ENCODE measurements at places on chromosomes 13 and 19. TPM values are rescaled to one million over a fixed set of nuclear protein-coding genes. Genes with fewer than 3 reads are reported as not detected.
A peak's percentile ranks its signal among the peaks of the same experiment; 100 is the strongest.

ZNF556 gene
- not detected for total RNA-seq

CALR gene
- 1,355 TPM for total RNA-seq

UPK1A gene
- not detected for total RNA-seq

DMKN gene
- not detected for total RNA-seq

LMTK3 gene
- not detected for total RNA-seq

CATSPERD gene
- total RNA-seq = not detected

CD33 gene
- not detected for total RNA-seq

ZIC5 gene
- total RNA-seq = not detected

ZNF99 gene
- total RNA-seq = not detected

WDR87 gene
- not detected for total RNA-seq

DNA sequence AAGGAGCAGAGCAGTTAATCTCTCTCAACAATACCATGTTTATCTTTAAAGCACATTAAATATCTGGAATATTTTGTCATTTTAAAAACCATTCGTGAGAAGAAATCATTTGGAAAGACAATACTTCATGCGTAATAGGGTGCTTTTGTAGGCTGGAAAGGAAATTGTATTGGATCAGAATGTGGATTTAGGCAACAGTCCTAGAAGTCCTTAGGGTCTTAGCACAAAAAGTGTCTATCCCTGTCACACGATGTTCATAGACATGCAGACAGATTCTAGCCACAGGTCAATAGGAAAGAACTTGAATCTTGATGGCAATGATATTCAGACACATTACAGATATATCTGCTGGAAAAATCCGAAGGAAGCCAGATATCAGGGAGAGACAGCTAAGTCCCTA lies 156.0 kb downstream of the KCTD12 start:
- peak; percentile 69 for DNase-seq

- DNase-seq = no peak
Observed at GRCh38 chr19:35713904-35714495, 3.8 kb upstream of the KMT2B start.

DNA sequence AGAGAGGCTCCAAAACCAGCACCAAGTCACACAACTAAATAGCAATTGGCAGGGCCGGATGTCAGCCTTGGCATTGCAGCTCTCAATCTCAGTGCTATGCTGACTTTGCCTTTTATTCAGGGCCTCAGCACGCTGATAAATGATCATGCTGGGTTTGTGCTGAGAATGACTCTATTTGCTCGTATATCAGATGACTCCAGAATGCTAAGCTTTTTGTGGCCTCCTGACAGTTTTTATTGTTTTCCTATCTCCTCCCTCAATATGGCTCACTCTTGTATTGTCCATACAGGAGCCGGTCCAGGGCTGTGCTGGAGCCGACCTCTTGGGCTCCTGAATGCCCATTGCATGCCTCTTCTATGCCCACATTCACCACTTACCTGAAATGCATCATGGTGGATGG lies 211.0 kb downstream of the EFNB2 start:
- no peak for DNase-seq

DNA sequence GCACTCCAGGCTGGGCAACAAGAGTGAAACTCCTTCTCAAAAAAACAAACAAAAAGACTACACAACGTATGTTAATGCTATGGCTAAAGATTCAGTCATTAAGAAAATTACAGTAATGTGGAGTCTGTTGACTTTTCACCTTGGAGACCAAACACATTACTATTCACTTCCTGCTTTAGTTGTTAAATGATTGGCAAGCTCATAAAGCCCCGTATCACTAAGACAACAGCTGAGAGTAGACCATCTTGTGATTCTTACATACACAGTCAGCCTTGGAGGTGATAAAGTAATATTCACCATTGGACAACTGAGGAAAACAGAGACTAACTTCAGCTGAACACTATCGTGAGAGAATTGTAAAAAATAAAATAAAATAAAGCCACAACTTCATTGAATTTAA lies 86.5 kb downstream of the KCTD12 start:
- no peak for DNase-seq

- DNase-seq = no peak
Observed at GRCh38 chr13:96086736-96087135, 3.2 kb upstream of the HS6ST3 start.

GRCh38 chr13:30565658-30566057 lies 52.1 kb upstream of the USPL1 start:
- DNase-seq = no peak

DNA sequence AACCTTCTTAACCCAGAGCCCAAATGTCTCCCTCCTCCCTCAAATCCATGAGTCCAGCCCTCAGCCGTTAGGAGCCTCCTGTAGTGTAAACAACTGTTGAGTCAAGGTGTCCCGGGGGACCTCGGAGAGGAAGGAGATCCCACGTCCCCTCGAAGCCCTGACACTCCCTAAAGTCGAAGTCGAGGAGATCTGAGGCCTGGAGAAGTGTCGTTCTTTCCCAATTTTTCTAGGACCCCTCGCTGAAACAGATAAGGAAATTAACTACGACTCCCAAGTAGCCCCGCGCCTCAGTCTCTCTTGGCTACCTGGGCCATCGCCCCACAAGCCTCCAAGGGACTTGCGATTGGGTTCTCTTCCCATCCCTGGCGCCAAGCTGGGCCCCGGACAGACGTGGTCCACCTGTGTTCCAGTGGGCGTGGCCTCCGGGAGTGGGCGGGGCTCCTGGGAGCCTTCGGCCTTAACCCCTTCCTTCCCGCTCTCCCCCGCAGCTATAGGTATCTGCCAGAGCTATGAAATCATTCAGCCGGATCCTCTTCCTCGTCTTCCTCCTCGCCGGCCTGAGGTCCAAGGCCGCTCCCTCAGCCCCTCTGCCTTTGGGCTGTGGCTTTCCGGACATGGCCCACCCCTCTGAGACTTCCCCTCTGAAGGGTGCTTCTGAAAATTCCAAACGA lies 869 bp downstream of the GFY start:
- DNase-seq = no peak

DNA sequence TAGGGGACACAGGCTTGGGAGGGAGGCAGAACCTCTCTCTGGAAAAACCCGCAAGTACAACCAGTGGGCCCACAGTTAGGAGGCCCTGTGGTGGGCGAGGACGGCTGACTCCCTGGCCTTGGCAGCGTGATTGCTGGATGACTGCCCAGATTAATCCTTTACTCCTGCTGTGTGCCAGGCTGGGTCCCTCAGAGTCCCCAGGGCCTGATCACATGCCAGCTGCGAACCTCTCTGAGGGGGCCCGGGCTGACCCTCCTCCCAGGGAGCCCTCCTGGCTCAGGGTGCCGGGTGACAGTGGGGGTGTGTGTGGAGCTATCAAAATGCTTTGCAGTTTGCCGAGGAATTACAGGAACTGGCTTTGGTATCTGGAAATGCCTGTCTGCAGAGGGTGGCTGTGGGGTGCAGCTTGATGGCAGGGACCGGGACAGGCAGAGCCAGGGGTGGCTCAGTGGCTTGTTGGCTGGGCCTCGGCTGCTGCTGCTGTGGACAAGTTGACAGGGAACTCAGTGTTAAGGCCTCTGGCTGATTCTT lies 48.9 kb downstream of the DNM2 start:
- DNase-seq = no peak

DNA sequence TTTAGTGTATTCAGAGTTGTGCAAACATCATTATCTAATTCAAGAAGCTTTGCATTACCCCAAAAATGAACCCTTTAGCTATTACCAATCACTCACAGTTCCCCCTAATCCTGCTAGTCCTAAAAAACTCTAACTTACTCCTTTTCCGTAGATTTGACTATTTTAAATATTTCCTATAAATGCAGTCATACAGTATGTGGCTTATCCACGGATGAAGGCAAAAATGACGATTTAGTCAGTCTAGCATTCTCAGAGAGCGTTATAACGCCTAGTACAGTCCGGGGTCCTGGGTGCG lies 587 bp upstream of the ZNF383 start:
- no peak for DNase-seq

GRCh38 chr19:49331616-49332055 lies 3.6 kb upstream of the CD37 start:
- no peak for DNase-seq

GRCh38 chr13:24610956-24611355 lies 69.3 kb upstream of the ATP12A start:
- DNase-seq = no peak

DNA sequence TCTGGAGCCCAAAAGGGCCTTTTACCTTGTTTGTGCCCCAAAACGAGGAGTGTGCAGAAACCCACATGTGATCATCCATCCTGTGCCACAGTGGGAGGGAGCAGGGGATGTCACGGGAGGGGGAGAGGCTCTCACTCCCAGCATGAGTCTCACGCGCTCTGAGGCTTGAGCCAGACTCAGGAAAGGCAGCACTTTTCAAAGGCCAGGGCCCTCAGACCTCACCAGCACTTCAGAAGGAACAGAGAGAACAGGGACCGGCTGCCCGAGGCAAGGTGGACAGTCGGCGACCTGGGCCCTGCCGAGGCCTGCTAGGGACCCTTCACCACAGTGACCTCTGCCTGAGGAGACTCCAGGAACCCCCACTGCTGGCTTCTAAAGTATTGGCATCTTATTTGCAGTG lies 71.7 kb upstream of the WASF3 start:
- no peak for DNase-seq

GRCh38 chr13:40389081-40389641 lies 277.3 kb downstream of the FOXO1 start:
- no peak for DNase-seq

DNA sequence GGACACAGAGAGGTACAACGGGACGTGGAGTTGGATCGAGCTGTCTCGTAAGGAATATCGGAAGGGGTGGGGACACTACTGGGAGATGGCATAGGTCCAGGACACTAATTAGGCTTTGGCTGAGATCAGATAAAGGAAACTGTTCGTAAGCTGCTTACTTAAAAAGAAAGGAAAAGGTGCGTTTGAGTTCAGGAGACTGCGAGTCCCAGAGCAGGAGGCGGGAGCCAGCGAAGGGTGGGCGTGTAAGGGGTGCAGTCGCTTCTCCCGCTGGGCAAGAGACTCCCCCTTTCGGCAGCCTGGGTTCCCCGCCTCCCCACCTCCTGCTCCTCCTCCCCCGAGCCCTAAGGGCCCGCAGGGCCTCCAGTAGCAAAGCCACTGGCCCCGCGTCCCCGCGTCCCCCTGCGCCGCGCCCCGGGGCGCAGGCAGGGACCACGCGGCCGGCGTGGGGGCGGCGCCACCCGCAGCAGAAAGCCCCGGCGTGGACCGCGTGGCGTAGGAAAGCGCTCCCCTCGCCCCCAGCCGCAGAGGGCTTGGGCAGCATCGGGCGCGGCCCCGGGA lies 547 bp downstream of the ABCC4 start:
- DNase-seq = no peak

DNA sequence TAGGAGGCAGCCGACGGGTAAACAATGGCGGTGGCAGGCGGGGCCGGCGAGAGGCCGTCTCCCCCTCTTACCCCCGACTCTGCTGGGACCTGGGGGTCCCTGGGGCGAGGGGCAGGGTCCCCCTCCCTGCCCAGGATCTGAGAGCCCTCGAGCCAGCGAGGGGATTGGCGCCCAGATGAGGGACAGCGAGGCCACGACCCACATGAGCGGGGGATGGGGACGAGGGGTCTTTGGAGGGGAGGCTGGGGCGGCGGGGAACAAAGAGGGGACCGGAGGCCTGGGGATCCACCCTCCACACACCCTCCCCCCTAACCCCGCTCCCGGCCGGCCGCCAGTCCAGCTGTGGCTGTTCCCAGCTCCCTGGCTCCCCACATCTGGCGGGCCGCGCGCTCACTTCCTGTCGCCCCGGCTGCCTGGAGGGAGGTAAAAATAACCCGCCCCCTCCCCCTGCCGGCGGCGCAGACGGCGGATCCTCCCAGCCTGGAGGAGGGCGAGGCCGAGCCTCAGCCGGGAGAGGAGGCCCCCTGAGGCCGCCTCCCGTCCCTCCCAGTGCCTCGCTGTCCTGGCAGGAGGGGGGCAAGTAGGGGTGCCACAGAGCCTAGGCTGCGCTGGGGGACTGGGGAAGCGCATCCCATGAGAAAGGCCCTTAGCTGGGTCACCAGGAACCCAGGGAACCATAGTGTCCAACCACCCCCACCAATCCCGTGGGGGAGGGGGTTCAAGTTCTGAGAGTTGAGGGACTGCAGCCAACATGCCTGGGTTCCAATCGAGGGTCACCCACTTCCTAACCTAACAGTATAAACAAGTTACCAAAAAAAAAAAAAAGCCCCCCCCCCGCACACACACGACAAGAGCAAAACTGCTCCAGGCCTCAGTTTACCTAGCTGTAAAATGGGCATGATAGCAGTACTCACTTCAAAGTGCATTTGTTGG lies 29.3 kb upstream of the NANOS3 start:
- DNase-seq = no peak

DNA sequence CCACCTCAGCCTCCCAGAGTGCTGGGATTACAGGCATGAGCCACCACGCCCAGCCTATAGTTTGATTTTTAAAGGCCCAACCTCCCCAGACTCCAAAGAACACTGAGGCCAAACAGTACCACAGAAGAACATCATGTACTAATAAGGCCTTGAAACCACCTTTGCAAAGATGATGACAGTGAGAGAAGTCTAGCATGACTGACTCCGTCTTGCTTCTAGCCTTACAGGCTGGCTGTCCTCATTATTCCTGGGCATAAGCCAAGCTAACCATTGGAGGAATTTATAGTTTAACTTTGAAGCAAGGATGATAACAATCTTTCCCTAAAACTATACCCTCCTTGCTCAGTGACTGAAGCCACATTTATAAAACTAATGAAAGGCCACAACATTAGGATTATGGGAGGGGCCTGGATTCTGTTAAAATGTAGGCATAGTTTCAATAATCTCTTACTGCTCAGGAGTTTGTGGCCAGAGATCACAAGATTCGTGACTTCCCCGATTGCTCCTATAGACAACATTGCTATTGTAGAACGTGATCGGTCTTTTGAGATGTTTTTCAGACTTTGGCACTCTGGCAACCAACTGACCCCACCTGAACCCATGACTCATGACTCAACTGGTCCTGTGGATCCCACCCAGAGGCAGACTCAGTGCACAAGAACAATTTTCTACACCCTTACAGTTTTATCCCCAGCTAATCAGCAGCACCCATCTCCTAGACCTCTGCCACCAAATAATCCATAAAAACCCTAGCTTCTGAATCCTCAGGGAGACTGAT lies 17.6 kb downstream of the GPR42 start:
- DNase-seq = no peak

- no peak for DNase-seq
Observed at GRCh38 chr13:113138792-113139551, 16.4 kb downstream of the F10 start.

DNA sequence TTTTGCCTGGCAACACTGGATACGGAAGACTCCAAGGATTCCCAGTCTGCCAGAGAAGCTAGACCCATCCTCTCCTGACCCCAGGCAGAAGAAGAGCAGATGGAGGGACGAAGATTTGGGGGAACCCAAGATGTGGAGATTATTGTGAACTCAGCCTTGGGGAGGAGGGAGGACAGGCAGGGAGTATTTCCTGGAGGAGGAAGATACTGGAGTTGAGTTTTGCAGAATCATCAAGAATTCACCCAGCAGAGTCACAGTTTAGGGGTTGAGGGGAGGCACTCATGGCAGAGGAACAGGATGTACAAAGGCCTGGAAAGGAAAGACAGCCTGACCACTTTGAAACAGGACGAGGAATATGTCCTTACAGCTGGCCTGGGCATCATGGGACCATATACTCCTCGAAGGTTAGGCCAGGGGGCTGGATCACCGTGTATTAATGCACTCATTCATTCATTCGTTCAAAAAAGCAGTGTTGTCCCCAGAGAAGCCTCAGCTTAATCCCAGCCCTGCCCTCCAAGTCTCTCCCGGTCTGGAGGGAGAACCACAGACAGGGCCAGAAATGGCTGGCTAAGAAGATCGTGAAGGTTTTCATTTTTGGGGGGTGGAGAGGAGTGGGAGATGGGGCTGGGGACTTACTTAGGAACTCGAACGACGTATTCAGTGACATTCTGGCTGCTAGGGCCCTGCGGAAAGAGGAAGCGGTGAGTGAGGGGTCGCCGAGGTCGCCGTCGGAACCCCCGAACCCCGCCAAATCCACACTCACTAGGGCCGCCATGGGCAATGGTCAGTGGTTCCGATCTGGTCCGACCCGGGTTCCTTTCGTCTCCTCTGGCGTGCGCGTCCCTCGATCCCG lies 517 bp downstream of the GTF2F1 start:
- DNase-seq = no peak

Data from glomerular endothelial cell (primary cell).